ENCODE measurements at places on chromosomes 12 and 14.

- no peak for DNase-seq
Measured at GRCh38 chr12:21906919-21907493, 34.2 kb downstream of the ABCC9 start.

DNA sequence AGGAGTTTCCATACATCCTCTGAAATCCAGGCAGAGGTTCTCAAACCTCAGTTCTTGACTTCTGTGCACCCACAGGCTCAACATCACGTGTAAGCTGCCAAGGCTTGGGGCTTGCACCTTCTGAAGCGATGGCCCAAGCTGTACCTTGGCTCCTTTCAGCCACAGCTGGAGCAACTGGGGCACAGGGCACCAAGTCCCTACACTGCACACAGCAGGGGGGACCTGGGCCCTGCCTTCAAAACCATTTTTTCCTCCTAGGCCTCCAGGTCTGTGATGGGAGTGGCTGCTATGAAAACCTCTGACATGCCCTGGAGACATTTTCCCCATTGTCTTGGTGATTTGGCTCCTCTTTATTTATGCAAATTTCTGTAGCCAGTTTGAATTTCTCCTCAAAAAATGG is 10.6 kb downstream of the AREL1 start:
- DNase-seq = no peak

GRCh38 chr14:71682337-71682736 is 249.9 kb upstream of the RGS6 start:
- no peak for DNase-seq

DNA sequence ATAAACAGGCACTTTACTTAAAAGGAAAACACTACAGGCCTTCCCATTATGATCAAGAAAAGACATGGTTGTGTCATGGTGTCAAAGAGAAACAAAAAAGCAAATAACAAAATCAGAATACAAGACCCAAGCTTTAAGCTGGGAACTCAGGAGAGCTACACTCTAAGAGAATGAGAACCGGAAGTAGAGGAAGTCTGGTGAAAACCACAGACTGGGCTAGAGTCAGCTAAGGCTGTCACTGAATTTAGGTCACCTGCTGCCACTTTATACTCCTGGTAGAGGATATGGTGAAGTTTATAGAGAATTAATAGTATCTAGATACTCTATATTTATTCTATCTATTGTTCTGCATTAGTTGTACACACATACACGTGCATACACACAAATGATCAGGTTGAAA is 971.7 kb downstream of the FLRT2 start:
- no peak for DNase-seq

- no peak for DNase-seq
Measured at GRCh38 chr12:20109676-20110075, 258.7 kb upstream of the PDE3A start.

DNA sequence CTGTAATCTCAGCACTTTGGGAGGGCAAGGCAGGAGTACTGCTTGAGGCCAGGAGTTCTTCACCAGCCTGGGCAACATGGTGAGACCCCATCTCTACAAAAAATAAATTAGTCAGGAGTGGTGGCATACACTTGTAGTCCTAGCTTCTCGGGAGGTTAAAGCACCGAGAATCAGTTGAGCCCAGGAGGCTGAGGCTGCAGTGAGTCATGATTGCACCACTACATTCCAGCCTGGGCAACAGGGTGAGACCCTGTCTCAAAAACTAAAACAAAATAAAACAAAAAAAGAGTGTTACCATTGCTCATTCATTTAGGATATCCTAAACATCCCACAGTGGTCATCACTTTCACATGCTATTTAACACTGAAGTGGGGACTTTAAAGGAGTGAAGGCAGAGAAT is 7.8 kb downstream of the NEK9 start:
- DNase-seq = no peak

- no peak for DNase-seq
Measured at GRCh38 chr12:76413121-76413520, 64.9 kb upstream of the BBS10 start.

- DNase-seq = no peak
Measured at GRCh38 chr14:45790293-45790692, 537.3 kb upstream of the MIS18BP1 start.

DNA sequence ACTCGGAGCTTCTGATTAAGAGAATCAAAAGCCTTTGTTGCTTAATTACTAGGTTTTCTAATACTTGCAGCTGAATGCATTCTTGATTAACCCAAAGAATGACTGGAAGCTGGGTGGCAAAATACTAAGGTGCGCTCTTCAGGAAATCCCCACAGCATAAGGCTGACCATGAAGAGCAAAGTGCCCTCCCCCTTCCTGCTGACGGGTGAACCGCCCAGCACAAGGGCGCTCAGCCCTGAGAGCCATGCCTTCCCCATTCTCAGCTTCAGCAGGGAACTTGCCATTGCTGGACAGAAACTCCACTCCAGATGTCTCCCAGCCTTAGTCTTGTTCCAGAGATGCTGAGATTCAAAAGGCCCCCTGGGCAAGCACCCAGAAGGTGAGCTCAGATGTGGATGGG is 27.2 kb upstream of the FBRSL1 start:
- no peak for DNase-seq

DNA sequence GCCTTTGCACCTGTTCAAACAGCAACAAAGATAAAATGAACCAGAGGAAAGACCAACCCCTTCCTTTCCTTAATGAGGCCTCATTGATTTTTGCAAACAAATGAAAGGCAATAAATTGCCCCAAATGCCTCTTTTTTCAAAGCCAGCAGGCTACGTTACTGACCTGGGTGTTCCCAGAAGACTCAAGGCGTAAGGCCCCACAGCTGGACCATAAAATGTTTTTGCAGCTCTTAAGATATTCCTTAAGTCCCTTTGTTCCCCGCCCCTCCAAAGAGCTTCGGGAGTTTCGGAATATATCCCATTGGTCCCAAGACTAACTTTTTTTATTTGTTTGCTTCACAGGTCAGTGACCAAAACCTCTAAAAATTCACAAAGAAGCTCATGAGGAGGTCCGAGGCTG is 462.9 kb upstream of the PRICKLE1 start:
- no peak for DNase-seq

Measured in stimulated activated CD4-positive, alpha-beta T cell treated with anti-CD3 and anti-CD28 coated beads, Interleukin-4, amount 100 ng/mL, for 4 hours (primary cell).